DND-41 (cell line): ENCODE measurements at places on chromosomes 4 and X.

GRCh38 chrX:23394421-23394820 is 59.8 kb downstream of the PTCHD1 start:
- peak; percentile 4 for DNase-seq

DNA sequence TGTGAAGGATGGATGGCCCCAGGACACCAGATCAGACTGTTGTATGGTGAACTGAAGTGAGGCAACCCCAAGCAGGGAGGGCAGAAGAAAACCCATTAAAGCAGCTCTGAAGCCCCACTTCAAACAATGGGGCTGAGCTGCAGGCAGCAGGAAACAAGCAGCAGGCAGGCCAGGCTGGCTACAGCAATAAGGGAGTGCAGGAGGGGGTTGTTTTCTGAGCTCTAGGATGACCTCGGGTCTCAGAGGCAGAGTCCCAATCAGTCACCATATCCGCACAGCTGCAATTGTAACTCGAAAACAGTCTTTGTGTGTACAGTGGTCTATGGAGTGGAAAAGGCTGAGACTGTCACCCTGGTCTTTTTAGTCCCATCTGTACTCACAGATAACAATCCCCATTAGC is 90.4 kb downstream of the COL4A6 start:
- DNase-seq, result no peak

DNA sequence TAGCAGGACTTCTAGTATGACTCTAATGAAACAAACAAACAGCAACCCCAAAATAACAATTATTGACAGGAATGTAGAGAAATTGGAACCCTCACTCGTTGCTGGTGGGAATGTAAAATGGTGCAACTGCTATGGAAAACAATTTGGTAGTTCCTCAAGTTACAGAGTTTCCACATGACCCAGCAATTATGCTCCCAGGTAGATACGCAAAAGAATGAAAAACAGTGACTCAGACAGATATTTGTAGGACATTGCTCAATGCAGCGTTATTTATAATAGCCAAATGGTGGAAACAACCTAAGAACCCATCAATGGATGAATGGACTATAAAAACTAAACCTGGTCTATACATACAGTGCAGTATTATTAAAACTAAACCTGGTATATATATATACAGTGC is 646.1 kb upstream of the FRG1 start:
- no peak for DNase-seq

DNA sequence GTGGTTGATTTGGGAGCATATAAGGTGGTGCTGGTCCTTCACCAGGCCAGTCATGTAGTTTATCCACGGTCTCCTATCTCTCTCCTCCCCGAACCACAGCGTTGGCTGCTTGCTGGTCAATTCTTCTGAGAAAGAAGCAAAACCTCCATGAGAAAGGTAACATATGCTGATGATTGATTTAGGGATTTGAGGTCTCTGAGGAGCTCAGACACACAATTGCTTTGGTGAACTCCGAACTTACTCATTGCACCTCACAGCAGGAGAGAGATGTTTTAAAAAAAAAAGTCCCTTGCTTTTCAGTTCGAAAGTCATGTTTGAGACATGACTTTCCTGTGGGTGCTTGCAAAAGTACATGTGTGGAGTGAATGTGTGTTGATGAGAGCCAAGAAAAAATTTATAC is 100.2 kb downstream of the TSPAN7 start:
- no peak for DNase-seq

DNA sequence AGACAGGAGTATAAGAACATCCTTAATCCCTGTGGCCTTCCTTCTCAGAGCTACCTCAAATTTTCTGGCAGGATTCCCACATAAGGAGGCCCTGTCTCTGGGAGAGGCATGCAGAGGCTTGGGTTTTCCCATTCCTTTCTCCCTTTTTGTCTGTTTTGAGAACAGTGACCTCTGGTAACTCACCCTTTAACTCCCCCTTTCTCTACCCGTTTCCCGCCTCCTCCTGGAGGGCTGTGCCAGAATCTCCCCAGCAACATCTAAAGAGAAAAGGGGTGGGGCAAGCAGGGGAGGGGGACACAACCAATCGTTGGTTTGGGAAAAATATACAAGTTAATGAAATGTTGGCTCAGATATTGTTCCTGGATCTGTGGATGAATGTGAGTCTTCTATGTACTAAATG is 303.7 kb upstream of the IRS4 start:
- DNase-seq, result no peak

- no peak for DNase-seq
Observed at GRCh38 chr4:55933611-55934010, 15.1 kb upstream of the CEP135 start.

DNA sequence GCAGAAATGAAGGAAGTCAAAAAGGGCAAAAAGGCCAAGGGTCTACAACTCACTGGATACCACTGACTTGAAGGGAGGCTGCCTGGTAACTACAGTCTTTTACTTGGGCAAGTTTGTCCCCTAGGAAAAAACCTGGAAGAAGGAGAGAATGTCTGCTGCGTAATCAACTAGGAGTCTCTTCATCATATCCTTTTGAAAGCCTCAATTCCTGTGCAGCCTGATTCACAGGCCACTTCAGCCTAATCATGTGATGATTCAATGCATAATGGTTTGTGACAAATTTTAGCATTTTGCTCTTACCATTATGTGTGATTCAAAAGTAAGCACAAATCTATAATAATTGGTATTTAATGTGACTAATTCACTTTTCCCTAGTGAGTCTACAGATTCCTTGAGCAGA is 273.6 kb downstream of the FRMPD4 start:
- no peak for DNase-seq

GRCh38 chr4:167233685-167234315 is 494 bp downstream of the SPOCK3 start:
- no peak for DNase-seq

DNA sequence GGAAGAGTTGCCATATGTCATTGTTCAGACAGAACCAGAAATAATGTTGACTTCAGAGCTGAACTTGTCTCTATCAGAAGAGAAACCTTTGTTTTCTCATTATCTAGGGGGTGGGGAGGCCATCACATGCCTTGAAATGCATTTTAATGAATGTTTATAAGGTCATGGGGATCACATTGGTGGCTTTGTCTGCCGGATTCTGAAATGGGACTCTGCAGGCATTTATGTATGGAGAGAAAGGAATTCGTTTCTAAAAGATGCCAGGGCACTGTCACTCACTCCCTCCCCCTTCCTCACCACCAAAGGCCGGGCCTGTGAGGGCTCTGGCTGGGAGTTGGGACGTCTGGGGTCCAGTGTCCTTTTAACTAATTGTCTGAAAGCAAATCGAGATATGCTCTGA is 102.2 kb downstream of the MAMLD1 start:
- DNase-seq, result no peak

DNA sequence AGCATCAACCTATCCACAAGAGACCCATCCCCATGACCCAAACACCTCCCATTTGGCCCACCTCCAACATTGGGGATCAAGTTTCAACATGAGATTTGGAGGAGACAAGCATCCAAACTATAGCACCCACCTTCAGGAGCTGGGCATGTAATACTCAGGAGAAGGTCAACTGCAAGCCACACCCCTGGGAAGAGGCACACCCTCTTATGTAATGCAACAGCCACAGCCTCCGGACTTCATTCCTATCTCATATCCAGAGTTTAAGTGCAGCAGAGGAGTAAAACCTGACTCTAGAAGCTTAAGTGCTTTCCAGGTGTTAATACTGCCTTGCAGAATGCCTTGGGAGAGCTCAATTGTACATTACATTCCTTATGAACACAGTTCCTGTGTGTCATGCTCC is 197.4 kb downstream of the PTTG2 start:
- DNase-seq, result no peak

DNA sequence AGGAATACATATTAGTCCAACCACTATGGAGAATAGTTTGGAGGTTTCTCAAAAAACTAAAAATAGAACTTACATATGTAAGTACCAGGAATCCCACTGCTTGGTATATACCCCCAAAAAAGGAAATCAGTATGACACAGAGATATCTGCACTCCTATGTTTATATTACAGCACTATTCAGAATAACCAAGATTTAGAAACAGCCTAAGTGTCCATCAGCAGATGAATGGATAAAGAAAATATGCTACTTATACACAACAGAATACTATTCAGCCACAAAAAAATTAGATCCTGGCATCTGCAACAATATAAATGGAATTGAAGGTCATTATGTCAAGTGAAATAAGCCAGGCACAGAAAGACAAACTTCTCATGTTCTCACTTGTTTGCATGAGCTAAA is 27.5 kb upstream of the ABCG2 start:
- DNase-seq, result no peak

GRCh38 chr4:65983061-65983460 is 312.8 kb upstream of the EPHA5 start:
- DNase-seq, result no peak

- DNase-seq, result no peak
Observed at GRCh38 chr4:107825072-107825824, 516 bp downstream of the SGMS2 start.

DNA sequence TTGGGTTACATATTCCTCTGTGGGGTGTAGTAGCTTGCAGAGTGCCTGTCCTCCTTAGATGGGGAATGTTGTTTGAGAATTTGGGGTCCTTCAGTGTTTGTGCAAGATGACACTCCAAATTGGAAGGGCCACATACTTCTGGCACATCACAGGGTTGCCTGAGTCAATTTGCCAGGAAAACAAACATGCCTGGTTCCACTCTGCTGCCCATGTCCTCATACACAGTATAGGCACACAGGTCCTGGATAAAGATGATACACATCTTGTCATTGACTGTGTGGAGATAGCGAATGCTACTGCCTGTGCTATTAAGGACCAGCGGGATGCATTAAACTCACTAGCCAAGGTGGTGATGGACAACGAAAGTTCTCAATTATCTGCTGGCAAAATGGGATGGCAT is 11.2 kb upstream of the LAP3 start:
- no peak for DNase-seq

DNA sequence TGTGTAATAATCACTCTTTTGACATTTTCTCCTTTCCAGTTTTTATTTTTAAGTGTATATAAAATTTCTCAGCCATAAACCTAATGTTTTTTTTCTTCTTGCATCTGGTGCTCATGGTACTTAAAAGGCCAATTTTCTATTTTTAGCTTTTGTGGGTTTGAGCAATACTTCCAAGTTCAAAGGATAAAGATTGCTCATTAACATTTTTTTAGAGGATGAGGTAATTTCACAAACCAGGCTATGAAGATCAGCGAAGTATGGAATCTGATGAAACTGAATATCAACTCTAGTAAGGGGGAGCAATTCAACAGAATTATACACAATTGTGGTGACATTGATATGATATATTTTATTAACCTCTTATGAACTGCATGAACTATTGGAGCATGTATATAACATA is 25.8 kb upstream of the KLHL34 start:
- no peak for DNase-seq

DNA sequence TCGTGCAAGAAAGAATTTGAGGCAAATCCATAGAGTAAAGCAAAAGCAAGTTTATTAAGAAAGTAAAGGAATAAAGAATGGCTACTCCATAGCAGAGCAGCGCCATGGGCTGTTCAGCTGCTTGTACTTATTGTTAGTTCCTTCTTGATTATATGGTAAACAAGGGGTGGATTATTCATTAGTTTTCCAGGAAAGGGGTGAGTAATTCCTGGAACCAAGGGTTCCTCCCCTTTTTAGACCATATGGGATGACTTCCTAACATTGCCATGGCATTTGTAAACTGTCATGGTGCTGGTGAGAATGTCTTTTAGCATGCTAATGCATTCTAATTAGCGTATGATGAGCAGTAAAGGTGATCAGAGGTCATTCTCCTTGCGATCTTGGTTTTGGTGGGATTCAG is 23.5 kb upstream of the CEP135 start:
- DNase-seq, result no peak

DNA sequence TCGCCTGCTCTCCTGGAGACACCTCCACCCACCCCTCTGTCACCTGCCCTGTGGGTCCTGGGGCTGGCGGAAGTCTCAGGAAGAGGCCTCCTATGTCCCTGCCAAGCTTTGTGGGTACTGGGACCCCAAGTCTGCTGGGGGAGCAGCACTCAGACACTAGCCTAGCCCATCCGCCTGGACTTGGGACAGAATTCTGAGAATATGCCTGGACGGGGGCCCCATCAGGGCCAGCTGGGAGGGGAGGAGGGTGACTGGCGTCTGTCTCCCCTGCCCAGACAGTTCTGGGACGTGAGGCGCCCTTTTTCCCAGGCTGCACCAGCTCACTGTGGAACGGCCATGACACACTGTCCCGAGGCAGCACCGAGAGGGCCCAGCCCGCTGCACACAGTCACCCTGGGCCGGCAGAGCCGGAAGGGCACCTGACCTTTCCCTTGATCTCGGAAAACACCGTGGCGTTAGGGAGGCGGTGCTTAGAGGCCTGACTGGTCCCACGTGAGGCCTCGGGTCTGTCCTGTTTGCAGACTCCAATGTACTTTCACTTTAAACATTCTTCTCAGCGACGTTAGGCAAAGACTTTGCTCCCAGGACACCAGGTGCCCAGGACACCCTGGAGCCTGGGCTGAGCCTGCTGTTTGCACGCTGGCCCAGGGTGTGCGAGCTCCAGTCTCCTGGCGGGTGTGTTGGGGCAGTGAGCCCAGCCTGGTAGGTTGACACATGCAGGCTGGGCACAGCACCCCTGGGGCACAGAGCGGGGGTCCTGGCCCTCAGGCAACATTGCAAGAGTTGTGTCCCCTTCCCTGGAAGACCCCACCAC is 700 bp downstream of the SLC26A1 start:
- no peak for DNase-seq

GRCh38 chr4:118389721-118390120 is 36.9 kb upstream of the PRSS12 start:
- DNase-seq, result no peak

GRCh38 chr4:104418286-104418685 is 76.4 kb downstream of the CXXC4 start:
- no peak for DNase-seq

GRCh38 chrX:7024850-7025249 is 122.7 kb upstream of the STS start:
- DNase-seq, result no peak

DNA sequence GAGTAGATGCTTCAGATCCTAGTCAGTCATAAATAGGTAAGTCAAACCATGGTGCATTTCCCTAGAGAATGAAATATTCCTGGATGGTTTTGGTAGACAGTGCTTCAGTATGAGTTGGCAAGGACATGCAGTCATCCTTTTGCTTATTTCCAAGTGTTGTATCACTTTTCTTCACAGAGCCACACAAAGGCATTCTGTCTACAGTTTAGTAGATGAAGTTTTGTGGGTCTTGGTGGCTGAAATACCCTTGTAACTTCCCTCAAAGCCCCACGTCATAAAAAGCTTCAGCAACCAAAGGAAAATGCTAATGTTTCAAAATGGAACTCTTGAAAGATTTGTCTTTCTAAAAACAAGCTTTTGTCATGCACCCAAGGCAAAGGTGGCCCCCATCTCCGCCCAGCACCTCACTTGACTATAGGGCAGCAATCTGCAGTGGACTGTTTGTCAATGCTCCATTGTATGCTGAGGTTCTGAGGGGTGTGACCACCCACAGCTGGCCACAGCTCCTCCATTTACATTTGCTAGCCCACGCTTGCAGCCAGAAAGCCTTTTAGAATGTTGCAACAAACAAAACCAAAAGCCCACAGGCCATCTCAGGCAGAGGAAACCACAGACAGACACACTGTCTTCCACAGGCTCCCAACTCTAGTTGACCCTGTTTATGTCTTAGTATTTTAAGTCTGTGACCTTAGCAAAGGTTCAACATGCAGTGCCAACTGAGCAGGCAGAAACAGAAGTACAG is 87.1 kb upstream of the FAM9C start:
- peak; percentile 29 for DNase-seq
